NCI-H1105 (cell line): ENCODE measurements at places on chromosomes 1 and 21.
A peak's percentile ranks its signal among the peaks of the same experiment; 100 is the strongest.

- DNase-seq, result no peak
Observed at GRCh38 chr1:116853680-116854402, 55.9 kb upstream of the PTGFRN start.

DNA sequence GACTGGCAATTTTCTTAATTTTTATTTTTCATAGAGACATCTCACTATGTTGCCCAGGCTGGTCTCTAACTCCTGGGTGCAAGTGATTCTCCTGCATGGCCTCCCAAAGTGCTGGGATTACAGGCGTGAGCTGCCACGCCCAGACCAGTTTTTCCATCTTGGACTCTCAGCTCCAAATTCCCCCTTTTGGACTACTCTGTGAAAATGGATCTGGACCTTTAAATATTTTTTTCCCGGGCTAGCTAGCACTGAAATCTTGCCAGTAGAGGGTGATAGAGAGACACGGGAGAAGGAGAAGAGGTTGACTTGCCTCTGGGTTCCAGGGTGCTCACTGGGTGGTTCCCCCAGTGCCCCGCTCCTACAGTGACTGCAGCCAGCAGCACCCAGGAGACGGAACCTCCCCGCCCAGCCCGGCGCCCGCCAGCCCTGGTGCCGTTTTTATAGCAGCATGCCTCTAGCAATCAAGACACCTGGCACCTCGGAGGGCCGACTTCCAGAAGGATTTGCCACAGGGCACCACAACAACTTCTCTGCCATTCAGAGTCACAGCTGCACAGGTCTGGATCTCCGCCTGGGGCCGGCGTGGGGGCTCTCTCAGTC, 34.7 kb upstream of the SCCPDH start:
- DNase-seq, result peak; percentile 76

- DNase-seq, result no peak
Observed at GRCh38 chr1:156894001-156894400, 483 bp downstream of the PEAR1 start.

GRCh38 chr1:230629511-230629910, 12.8 kb upstream of the COG2 start:
- DNase-seq, result no peak

DNA sequence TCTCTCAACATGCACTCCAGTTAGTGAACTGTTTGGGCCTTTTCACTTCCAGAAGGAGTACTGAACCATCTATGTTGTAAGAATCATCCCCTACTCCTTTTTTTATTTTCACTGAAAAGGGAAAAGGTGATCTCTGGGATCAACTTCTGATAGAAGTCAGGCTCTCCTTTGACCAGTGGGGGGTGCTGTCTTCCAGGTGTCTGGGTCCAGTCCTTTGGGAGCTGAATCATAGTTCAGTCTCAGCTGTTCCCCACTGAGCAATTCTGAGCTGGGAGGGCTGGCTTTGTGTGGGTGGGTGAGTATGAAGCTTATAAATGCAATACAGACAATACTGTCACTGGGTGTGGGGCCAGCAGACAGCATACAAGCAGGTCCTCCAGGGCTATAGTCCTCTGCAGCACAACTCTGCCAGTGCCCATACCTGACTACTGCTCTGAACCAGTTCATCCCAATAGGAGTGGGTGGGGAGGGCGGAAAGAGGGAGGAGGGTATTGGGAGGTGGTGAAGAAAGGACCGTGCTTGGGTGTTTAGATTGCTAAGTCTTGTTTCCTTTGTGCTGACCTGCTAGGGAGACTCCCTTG, 12.5 kb upstream of the SARS1 start:
- peak; percentile 9 for DNase-seq

GRCh38 chr1:84493747-84494146, 12.4 kb upstream of the SPATA1 start:
- DNase-seq, result no peak

DNA sequence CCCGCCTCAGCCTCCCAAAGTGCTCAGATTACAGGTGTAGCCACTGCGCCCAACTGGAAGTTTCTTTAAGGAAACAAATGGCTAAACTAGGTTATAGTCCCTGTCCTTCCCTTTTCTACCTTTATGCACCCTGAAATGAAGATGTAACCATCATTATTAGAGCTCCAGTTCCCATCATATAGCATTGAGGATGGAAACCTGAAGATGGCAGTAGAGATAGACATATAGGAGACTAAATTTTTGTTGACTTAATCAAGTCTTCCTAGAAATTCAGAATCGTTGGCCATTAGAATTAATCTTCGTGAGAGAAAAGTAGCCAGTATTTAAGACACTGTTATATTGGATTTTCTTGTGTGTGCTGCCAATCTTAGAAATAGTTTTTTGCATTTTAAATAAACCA, 1016.3 kb upstream of the NCAM2 start:
- no peak for DNase-seq
